ENCODE measurements at places on chromosomes 3 and 15.
A peak's percentile ranks its signal among the peaks of the same experiment; 100 is the strongest.

DNA sequence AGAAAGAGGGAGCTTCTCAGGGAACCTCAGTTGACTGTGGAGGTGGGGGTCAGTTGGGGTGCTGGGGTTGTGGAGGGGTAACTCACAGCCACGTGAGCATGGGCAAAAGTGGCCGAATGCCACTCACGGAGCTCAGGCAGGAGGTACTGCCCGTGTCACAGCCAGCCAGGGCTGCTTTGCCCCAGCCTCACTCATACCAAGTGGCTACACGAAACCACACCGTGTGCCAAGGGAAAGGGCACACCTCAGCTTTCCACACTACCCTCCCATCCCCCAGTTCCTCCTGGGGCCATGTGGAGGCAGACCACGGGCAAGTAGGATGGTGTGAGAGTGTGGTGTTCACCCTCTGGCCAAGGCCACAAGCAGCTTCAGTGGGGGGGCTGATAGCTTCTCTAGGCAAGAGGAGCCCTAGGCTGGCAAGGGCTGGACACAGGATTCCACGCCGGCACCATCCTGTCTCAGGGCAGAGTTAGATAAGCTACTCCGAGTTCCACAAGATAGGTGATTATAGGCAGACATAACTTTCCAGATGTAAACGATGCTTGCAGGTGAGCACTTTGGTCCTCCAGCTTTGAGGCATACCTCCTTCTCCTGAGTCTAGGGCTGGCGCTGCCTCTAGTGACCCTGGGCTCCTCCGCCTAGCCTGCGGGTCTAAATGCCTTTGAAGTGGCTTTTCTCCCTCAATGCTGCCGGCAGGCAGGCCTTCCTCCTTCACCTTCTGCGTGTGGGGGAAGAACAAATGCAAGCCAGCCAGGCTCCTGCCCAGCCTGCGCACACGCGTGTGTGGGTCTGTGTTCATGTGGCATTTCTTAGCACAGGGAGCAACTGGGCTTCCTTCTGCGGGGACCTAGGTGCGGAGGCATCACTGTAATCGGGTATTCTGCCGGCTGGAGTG lies 25.0 kb downstream of the RGMA start:
- no peak for DNase-seq

- peak; percentile 57 for DNase-seq
Observed at GRCh38 chr15:57735431-57735830, 28.9 kb downstream of the POLR2M start.

- no peak for DNase-seq
Observed at GRCh38 chr15:65873256-65873655, 4.0 kb downstream of the RAB11A start.

GRCh38 chr3:66991459-66991858 lies 6.6 kb upstream of the KBTBD8 start:
- no peak for DNase-seq

GRCh38 chr3:9615003-9615628 lies 34.2 kb upstream of the MTMR14 start:
- DNase-seq: no peak

- DNase-seq: no peak
Observed at GRCh38 chr3:155184011-155184410, 103.9 kb downstream of the MME start.

DNA sequence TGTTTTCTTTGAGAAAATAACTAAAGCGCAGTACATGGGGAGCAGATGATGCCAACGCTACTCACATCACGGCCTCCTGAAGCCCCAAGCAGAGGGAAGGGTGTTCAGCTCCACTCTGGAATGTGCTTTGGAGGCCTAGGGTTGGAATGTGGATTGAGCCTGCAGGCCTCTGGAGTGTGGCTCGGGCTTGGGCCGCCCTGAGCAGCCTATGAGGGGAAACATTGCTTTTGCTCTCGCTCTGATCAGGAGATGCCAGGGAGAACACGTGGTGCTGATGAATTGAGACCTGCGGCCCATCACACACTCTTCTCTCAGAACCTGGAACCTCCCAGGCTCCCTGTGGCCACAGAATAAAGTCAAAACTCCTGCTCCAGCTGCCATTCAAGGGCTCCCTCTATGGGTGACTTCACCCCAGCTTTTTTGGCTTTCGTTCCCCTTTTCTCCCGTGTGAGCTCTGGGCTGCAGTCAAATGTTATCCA lies 23.3 kb downstream of the CCDC13 start:
- peak; percentile 76 for DNase-seq

GRCh38 chr15:101023501-101024072 lies 104.4 kb downstream of the LRRK1 start:
- DNase-seq: no peak

DNA sequence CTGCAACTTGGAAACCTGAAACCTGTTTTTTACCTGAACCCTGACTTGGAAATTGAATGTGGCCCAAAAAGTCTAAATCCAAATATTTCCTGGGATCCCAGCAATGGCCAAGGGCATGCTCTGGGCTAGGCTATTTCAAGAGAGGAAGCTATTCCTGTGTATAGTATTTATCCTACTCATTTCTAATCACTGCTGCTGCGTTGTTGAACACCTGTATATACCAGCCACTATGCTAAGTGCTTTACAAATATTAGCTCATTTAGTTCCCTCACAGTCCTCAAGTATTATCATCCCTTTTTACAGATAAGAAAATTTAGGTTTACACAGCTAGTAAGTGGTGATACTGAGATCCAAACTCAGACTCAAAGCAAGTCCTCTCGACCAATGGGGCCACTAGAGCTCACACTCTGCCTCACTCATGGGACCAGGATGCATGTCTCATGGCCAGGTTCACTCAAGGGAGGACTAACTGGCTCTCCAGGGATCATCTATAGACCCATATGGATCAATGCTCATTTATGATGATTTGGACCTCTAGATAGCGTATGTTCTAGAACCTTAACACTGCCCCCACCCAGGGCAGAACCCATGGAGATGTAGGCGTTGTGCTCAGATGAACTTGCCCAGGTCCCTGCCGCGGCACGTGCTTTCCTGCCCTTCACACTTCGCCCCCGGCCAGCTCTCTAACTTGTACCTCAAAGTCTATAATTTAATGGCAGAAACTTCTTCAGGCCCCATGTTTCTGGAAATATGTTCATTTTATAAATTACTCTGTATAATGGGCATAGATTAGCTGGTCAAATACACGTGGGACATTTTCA lies 2.6 kb upstream of the CCR4 start:
- no peak for DNase-seq

DNA sequence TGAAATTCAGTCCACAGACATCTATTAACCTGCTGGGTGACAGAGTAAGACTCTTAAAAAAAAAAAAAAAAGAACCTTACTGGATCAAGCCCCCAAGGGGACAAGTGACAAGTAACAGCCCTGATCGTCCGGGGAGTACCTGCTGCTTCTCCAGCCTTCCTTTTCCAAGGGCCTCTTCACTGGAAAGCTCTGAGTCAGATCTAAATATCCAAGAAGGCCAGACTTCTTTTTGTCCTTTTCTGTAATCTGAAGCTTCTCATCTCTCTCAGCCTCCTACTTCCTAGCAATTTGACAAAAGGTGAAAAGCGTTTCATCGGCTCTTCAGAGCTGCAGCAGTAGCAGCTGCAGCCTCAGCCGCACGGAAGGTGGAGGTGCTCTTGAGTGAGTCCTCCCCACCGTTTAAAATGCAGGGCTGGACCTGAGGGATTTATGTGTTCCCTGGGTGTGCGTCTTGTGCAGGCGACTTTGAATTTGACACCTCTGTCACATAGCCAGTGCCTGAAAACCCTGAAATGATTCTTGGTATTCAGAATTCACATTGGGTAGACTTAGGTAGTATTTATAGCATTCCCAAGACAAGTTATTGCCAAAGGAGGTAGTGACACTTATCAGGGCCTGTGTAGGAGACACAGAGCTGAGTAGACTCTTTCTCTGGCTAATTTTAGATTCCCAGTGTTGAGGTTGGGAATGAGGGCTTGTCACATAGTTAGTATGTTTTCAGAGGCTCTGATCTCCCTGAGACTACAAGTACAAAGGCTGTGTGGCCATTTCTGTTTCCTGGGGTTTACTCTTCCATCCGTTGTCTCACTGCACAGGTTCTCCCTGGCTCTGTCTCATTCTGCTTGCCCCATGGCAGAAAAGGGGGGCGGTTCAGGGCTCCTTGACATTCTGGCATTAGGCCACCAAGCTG lies 291.2 kb upstream of the C2CD4B start:
- no peak for DNase-seq

GRCh38 chr15:57320631-57321220 lies 55.6 kb upstream of the CGNL1 start:
- no peak for DNase-seq

DNA sequence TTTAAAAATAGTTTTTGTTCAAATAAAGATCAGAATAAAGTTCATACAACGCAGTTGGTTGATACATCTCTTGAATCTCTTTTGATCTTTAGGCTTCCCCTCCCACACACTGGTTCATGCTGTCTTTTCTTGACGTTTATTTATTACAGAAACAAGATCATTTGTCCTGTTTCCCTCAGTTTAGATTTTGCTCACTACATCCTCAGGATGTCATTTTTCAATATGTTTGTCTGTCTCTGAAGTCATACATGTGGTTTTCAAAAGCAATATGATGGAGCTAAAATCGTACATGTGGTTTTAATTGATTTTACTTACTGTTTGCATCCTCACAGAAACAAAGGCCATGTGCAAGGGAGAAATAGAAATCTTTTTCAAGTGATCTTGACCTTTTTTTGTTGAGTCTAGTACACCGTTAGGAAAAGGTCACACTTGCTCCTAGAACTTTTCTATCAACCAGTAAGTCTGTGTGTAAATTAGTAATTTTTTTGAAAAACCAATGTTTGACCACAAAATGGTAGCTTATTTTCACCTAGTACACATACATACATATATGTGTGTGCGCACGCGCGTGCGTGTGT lies 63.7 kb upstream of the SENP5 start:
- DNase-seq: no peak

- no peak for DNase-seq
Observed at GRCh38 chr3:13771496-13771895, 108.4 kb downstream of the WNT7A start.

DNA sequence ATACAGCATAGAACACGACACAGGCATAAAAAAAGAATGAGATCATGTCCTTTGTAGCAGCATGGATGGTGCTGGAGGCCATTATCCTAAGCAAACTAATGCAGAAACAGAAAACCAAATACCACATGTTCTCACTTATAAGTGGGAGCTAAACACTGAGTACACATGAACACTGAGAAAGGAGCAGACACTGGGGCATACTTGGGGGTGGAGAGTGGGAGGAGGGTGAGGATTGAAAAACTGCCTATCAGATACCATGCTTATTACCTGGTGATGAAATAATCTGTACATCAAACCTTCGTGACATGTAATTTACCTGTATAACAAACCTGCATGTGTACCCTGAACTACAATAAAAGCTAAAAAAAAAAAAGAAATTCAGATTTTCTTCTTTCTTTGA lies 100.4 kb downstream of the PPM1L start:
- DNase-seq: no peak

- DNase-seq: peak; percentile 38
Observed at GRCh38 chr15:78177447-78177873, 28.3 kb downstream of the IDH3A start.

- no peak for DNase-seq
Observed at GRCh38 chr3:114411811-114412803, 118.3 kb downstream of the TIGIT start.

DNA sequence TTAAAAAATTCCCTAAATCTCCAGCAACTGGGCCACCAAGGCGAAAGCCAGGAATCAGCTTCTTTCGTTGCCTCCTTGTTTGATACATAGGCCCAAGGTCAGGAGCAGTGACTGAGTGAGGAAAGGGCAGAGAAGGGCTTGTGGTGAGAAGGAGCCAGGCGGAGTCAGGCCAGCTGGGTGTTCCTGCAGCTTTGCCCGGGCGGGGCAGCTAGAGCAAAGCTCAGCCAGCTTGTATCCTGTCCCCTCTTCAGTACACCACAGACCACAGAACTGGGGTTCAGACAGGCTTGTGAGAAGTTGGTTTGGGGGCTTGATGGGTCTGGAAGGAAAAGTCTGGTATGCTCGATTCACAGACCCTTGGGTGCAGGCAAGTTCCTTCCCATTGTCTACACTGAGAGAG lies 52.6 kb downstream of the CCK start:
- DNase-seq: no peak

DNA sequence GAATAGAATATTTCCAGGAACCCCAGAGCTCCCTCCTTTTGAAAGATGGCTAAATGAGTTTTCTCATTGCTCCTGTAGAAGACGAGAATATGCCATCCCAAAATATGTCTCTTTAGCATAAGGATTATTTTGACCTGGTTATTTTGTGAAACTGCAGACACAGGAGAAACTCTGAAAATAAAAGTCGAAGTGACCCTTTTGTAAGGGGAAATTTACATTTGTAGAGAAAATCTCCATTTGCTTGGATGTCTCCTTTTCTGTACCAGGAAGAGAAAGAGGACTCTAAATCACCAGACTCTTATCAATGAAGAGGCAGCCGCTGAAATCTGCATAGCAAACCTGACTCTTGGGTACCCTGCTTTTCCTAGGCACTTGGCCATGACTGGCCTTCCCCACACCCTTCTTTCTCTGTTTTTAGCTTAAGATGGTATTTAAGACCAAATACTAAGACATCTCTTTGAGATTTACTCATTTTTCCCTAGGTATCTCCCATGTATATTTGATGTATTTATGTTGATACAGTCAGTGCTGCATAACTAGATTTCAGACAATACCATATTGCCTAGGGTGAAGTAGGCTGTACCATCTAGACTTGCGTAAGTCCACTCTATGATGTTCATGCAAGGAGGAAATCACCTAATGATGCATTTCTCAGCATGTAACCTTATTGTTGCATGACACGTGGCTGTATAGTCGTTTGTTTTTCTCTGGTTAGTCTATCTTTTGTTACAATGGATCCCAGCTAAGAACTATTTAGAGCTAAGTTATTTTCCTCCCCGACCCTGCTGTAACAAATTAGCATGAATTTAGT lies 98.2 kb upstream of the UBE3A start:
- DNase-seq: no peak

DNA sequence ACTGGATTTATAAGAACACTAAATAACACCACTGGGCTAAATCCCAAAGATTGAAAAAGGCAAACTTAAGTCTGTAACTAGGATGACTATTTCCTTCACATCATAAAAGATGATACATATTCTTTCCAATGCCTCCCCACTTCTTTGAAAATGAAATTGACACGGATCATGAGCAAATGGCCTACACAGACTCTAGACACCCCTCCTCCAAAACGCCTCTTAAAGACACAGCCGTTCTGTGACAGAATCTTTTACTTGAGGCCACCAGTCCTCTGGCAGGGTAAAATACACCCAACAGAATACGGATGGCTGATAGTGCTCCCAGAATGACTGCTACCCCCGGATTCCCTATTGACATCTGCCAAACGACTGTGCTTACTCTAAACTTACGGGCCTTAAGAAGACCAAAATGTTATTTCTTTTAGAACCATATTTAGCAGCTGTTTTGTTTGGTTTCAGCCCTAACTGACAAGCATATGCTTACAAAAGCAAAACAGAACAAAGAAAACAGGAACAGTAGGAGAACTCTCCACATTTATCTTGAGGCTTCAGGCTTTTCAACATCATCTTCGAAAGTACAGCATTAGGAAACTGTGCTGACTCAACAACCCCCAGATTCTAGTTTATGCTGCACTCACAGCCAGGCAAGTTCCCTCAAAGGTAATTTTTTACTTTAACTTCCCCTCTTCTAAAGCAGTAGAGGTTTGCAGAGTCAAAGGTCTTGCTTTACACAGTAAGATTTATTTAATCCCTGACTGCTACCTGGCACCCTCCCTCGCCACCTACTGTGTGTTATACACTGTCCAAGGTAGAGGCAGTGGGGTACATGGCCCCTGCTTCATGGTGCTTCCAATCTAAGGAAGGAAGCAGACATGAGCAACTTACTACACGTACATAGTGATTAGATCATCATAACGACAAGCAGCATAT lies 84.3 kb downstream of the TNIK start:
- DNase-seq: no peak

GRCh38 chr3:98690876-98691275 lies 72.3 kb upstream of the ST3GAL6 start:
- DNase-seq: no peak

- no peak for DNase-seq
Observed at GRCh38 chr15:89345248-89345647, 10.6 kb upstream of the POLG start.
